ENCODE measurements at places on chromosomes 11 and 22.

- no peak for DNase-seq
Observed at GRCh38 chr11:8330404-8330803, 66.7 kb upstream of the LMO1 start.

DNA sequence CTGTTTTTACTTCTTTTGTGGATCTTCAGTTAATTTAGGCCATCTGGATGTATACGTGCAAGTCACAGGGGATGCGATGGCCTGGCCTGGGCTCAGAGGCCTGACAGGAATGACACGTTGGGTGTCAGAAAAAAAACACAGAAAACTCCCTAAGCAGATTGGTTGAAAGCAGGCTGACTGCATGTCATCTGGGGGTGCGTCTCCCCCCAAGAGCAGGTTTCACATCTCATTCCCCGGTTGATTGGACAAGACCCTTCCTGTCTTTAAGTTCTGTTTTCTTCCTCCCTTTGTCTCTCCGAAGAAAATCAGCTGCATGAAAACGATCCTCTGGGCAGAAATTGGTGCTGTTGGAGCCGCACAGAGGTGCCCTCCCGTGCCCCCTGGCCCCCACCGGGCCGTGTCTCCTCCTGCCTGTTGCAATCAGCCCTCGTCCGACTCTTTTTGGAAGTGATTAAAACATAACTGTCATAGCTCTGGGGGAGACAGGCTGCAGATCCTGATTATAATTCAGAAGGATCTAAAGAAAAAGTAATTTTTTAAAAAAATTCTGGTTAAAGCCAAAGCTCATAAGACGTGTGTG lies 71.8 kb upstream of the PARVG start:
- DNase-seq: no peak

DNA sequence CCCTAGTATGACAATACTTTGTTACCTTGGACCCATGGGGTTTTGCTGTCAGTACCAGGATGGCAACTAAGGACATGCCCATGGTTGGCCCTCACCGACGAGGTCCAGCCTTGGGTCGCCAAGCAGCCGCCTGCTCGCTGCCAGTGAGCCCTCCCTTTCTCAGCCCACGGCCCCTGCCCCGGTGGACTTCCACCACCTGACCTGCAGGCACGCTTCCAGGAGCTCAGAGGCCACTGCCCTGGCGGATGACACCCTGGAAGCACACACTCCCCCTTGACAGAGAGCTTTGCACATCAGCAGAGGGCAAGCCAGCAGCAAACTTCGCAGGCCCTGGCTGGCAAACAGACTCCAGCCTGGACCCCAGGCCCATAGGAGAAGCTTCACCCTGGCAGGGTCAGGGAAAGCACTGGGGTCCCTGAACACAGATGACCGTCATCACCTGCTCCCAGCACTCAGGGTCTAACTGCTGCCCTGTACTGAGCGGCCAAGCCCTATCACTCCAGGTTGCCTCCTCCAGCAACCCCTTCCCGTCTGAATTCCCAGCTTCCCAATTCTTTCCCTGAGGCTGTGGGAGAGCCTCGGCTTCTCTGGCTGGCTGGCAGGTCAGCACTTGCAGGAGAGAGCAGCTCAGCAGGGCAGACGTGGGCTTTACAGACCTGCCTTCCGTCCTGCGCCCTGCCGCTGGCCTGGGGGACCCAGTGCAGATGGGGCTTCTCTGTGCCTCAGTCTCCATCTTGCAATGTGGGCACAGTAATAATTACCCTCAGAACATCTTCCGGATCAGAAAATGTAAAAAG lies 2.7 kb upstream of the PPARA start:
- DNase-seq: no peak

DNA sequence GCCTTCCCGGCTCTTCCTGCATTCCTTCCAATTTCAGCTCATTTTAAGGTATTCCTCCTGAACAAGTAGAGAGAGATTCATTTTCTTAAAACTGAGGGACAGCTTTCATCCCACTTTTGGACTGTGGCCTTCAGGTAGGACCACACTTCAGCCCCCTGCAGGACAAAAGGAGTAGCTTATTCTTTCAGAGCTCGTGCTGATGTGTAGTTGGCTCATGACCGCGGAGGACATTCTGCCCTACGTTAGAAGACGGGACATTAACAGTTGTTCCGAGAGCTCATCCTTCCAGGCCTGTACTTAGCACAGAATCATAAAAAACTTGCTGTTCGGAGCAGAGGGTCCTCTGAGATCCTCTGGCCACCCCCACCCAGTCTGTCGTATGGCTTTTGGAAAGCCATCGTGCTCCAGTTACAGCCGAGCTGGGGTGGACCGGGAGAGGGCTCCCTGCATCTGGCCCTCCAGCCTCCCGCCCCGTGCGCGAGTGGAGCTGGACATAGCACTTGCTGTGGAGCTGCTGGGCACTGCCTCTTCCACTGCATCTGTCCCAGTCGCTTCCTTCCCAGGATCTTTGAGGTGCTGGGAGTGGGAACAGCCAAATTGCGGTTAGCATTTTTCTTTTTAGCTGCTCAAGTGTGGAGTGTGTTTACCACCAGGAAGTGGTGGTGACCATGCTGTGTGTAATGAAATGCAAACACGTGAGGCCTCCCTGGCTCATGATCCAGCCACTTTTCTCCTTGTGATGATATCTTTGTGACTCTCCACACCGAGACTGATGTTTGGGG lies 250.3 kb downstream of the TBC1D22A start:
- no peak for DNase-seq

- no peak for DNase-seq
Observed at GRCh38 chr11:132300283-132300682, 929.9 kb downstream of the NTM start.

- no peak for DNase-seq
Observed at GRCh38 chr11:18011633-18012032, 1.2 kb downstream of the SERGEF start.

- no peak for DNase-seq
Observed at GRCh38 chr11:103690356-103690755, 346.1 kb upstream of the DDI1 start.

DNA sequence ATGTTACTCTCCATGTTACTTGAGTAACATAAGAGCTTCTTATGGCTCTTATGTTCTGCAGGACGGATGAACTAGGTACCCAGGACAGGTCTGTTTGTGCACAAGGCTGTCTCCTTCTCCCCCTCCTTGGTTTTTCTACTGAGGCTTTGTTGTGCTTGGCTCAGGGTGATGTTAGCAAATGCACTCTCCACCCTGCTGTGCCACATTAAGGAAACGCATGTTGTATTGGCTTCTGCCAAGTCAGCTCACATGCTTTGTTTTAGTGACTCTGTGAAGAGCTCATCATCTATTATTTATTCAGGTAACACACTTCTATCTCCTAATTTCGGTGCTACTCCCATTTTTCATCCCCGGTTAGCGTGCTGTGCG lies 108.3 kb downstream of the PTPRJ start:
- DNase-seq: no peak

DNA sequence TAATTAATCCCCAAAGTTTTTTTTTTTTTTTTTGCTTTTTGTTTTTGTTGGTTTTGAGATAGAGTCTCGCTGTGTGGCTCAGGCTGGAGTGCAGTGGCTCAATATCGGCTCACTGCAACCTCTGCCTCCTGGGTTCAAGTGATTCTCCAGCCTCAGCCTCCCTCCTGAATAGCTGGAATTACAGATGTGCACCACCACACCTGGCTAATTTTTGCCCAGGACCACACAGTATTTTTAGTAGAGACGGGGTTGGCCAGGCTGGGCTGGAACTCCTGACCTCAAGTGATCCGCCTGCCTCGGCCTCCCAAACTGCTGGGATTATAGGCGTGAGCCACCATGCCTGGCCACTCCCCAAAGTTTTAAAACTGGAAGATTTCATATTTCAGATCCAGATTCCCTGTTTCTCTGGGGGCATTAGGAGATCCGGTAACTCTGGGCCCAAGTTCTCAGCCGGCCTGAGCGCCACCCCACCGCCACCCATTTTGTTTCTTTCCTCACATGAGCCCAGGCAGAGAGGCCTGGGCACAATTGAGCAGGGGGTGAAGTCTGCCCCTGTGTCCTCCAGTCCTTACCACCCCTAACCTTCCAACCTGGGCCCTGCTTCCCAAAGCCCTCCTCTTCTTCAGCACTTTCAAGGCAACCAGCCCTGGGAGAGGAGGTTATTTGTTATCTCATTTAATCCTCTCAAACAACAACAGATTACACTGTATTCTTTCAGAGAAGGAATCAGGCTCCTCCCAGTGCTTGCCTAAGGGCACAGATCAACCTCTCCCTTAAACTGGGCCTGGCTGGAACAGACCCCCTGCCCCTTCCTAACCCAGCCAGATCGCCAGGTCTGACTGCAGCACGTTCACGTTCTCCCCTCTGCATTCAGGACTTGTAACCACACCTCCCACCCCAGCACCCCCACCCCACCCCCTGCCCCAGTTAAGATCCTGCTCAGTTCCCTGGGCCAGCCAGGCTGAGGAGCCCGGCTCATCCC lies 1.9 kb upstream of the CSNK1E start:
- no peak for DNase-seq

GRCh38 chr11:126334659-126335462 lies 20.6 kb upstream of the ST3GAL4 start:
- DNase-seq: no peak

DNA sequence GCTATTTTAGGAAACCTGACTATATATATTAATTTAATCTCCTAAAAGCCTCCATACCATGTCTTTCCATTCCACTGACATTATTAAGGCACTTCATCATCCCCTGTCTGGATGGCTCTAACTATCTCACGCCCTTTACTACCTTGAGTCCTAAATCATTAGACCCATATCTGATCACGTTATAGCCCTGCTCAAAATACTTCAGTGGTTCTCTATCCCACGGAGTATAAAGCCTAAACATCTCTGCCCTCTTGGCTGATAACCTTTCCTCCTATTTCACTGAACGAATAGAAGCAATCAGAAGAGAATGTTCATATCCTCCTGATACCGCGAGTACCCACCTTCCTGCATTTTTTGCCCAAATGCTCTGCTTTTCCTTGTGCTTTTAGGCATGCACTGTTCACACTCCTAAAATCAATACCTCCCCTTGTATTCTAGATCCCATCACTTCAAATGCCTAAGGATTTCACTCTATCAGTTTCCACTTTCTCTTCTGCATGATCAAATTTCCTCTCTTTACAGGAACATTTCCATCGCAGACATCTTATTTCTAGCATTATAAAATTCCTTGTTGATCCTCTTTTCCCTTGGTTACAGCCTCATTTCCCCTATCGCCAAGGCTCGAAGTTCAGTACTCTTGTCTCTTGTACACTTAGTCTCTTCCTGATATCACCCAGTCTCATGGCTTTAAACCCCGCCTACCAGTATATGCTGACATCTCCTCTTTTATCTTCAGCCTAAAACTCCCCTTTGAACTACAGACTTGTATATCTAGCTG lies 45.0 kb upstream of the BIRC3 start:
- DNase-seq: no peak

DNA sequence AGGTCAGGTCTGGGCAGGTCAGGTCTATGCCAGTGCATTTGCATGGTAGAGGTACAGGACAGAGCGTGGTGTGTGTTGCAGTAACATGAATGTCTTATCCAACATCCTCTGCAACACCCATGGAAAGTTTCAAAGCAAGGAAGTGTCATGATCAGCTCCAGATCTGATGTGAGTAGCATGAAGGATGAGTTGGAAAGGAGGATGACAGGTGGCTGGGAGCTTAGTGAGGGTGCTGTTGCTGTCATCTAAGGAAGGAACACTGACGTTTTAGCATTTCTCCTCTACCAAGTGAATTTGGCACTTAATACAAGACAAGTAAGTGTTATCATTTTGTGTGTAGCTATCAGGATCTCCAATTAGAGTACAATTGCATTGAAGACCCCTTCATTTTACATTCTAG lies 65.1 kb downstream of the GRK3 start:
- no peak for DNase-seq

GRCh38 chr11:20388096-20389055 lies 860 bp downstream of the PRMT3 start:
- no peak for DNase-seq

DNA sequence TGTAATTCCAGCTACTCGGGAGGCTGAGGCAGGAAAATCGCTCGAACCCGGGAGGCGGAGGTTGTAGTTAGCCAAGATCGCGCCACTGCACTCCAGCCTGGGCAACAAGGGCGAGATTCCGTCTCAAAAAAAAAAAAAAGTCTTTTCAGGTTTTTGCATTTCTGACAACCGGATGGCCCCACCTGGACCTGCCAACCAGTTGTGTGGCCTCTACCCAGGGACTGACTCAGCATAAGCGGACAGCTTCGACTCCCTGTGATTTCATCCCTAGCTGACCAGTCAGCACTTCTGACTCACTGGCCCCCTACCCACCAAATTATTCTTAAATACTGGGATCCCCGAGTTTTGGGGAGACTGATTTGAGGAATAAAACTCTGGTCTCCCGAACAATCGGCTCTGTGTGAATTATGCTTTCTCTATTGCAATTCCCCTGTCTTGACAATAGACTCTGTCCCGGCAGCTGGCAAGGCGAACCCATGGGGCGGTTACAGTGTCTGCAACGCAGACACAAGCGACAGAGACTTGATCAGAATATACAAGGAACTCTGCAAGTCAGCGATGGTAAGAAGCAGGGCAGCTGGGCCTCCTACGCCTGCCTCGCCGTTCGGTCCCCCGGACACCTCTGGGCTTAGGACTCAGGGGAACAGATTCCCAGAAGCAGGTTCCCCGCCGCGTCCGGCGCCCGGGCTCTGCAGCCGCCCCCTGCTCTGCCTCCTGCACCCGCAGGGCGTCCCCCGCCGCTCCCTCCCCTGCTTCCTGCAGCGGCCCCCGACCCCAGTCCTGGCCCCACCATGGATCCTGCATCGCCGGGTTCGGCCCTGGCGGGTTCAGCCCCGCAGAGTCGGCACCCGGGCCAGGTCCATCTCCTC lies 741 bp upstream of the TALDO1 start:
- no peak for DNase-seq

DNA sequence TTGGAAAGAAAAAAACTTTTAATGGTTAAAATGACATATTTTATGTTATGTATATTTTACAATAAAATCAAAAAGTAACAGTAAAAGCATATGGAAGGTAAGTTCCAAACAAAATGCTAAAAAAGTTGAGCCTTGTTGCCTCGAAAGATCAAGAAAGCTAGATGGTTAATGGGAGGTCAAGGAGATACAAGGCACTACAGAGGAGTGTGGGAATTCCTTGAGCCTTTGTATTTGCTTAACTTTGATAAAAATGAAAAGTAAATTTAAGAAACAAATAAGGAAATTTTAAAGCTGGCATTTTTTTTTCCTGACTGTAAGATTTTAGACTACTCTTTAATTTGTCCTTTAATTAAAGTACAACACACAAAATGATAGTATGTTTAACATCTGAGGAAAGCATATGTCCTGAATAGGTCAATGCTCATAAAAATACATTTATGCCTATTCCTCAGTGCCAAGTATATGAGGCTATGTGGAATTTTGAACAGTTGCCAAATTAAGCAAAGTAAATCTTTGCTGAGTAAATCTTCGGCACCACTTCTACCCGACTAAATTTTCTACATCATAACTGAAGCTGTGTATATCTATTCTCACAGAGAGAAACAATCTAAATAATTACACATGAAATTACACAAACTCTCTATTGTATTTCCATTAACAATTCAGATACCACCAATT lies 108.8 kb downstream of the TTC28 start:
- no peak for DNase-seq

GRCh38 chr11:44031549-44031948 lies 16.2 kb upstream of the ACCSL start:
- no peak for DNase-seq

DNA sequence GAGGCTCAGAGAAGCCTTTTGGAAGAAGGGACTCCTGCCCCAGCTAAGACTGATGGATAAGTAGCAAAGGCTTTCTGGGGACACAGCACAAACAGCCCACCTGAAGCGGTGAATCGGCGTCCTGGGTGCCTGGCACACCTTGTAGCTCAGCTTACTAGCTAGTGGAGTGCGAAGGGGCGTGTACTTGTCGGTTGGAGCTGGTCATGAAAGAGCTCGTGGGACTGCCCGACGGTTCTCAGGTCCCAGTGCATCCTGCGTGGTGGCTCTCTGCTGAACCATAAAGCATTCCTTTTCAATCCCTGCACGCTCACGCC lies 690 bp upstream of the UVRAG start:
- DNase-seq: no peak

GRCh38 chr11:130031056-130031455 lies 28.4 kb upstream of the PRDM10 start:
- no peak for DNase-seq
